ENCODE measurements at places on chromosomes 5 and 9.

DNA sequence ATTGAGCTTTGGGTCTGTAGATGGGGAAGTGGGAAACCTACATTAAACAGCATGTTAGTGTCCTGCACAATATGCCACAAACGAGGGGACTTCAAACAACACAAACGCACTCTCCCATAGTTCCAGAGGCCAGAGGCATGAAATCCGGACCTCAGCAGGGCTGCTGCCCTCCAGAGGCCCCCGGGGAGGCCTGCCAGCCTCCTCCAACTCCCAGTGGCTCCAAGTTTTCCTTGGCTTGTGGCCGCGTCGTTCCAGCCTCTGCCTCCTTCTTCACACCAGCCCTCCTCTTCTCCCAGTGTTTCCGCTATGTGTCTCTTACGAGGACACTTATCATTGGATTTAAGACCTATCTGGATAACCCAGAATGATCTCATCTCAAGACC is 13.3 kb upstream of the COL5A1 start:
- no peak for DNase-seq

DNA sequence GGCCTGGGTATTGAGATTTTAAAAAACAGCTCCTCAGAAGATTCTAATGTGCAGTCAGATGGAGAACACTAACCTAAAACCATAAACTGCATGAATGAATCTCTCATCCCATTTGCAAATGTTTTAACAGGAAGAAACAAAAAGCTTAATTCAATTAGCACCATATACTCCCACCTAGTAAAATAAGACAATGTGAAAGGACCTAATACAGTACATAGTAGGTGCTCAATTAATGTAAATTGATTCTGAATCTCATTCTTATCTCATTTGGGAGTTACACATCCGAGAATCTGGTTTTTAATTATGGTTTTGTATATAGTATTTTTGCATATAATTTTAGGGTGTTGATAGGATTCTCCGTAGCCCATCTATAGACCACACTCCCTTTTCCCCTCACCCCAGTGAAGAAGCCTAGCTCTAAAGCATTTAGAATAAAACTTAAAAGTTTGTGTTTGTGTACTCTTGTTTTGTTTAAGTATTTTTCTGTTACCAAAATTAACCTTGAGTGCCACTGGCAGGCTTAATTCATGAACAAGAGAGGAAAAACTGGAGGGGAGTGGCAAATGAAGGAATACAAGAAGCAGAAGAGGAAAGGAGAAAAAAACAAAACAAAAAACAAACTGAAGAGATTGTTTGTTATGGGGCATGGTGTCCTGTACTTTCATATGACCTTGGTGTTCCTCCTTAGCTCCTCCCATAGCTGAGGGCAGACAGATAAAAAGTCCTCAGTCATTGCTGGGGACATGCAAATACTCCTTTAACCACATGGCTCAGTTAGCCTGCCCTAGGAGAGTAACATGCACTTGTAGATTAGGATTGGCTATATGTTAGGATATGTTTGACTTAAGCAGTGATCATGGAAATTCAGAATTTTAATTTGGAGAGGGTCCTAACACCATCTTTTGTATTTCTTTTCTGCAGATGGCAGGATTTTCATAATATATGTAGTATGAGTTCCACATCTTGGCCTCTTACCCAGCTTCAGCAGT is 1.2 kb downstream of the RNF14 start:
- no peak for DNase-seq

GRCh38 chr9:95809686-95810085 is 65.8 kb upstream of the ERCC6L2 start:
- no peak for DNase-seq

DNA sequence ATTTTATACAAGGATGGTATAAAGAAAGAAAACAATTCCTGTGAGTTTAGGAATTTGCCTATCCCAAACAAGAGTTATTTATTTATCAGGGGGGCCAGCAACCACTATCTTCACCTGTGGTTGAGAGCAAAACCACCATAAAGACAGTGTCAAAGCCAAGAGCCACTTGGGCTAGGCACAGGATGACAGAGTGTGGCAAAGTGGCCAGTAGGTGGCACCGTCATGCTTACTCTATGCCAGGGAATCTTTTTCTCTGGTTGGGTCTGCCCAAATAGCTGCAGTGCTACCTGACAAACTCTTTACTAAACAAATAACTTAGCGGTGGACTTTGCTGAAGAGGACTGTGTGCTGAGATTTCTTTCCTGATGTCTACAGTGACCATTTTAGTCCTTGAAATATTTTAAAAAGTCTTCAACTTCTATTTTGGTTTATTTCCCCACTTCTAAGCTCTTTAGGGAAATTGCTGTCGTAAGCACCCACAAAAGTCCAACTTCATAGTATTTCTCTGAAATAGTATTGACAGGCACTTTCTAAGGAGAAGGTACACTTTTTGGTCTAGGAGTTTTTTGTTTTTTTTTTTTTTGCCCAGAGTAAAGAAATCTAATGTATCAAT is 285.0 kb downstream of the RFX3 start:
- peak; percentile 82 for DNase-seq

- DNase-seq = no peak
Observed at GRCh38 chr9:567128-567746, 274.3 kb upstream of the DMRT1 start.

GRCh38 chr9:27426511-27427271 is 97.4 kb upstream of the IFNK start:
- no peak for DNase-seq

GRCh38 chr5:9790276-9790675 is 160.1 kb upstream of the TAS2R1 start:
- DNase-seq = no peak

GRCh38 chr5:133881576-133882388 is 86.6 kb downstream of the C5orf15 start:
- no peak for DNase-seq

GRCh38 chr9:131704141-131704983 is 35.5 kb downstream of the RAPGEF1 start:
- DNase-seq = no peak

DNA sequence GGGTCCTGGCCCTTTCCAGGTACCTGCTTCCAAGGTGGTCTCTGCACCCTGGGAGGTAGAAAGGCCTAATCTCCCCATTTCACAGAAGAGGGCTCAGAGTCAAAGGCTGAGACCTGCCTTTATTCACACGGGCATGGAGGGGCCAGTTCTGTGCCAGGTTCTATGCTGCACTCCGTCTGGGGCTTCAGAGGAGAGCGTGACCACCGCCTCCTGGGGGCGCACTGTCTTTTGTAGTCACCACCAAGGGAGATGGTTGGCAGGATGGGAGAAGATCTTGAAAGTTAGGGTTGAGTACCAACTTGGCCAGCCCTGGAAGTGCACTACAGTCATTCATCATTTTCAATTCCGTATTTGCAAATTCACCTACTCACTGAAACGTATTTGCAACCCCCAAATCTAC is 23.7 kb upstream of the PRDM12 start:
- DNase-seq = no peak

DNA sequence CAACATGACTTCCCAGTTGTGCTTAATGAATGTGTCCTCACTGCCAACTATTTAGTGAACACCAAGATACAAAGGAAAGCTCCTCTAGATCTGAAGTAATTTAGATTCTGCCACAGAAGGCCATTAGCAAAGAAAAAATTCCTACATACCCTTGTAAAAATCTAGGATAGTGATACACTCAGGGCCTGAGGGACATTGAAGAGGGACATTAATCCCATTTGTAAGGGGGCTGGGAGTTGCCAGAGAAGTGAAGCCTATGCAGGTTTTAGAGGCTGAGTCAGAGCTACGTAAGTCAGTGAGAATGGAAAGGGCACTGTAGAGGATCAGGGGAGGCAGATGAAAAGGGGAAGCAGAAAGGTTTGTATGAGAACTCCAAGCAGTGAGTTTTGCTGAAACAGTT is 286.9 kb upstream of the TARS1 start:
- DNase-seq = no peak

- no peak for DNase-seq
Observed at GRCh38 chr5:151923866-151924476, 680 bp downstream of the GLRA1 start.

DNA sequence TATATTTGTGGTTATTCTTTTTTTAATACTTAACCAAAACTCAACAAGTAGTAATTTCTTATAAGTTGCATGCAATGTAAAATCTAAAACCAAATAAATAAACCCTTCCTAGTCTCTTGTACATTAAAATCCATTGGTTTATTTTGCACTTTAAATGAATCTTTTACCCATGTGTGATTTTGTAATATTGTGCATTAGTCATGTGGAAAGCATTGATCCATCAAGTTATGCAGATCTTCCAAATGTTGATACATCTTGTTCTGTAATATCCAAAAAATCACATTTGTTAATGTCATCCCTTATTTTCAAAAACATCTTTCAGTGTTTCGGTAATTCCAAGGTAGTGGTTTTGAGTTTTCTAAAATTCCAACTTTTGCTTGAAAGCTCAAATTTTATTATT is 63.3 kb downstream of the CWC27 start:
- DNase-seq = no peak

GRCh38 chr5:150598006-150598405 is 42.5 kb upstream of the SYNPO start:
- DNase-seq = no peak

DNA sequence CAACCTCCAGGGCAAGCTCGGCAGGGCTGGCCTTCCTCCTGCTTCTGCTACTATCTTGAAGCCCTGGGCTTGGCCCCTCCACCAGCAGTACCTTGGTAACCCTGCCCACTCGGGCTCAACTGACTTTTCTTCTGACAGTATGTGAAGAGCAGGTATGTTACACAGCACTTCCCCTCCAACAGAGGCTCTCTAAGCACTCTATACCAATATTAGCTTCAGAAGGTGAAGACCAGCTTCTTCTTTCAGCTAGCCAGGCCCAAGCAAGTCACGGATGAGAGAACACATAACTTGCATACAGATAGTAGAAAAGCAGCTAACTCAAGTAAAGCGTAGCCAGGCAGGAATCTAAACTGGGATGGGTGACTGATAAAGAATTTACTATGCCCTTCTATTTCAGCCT is 64.3 kb downstream of the FEM1C start:
- DNase-seq = no peak

DNA sequence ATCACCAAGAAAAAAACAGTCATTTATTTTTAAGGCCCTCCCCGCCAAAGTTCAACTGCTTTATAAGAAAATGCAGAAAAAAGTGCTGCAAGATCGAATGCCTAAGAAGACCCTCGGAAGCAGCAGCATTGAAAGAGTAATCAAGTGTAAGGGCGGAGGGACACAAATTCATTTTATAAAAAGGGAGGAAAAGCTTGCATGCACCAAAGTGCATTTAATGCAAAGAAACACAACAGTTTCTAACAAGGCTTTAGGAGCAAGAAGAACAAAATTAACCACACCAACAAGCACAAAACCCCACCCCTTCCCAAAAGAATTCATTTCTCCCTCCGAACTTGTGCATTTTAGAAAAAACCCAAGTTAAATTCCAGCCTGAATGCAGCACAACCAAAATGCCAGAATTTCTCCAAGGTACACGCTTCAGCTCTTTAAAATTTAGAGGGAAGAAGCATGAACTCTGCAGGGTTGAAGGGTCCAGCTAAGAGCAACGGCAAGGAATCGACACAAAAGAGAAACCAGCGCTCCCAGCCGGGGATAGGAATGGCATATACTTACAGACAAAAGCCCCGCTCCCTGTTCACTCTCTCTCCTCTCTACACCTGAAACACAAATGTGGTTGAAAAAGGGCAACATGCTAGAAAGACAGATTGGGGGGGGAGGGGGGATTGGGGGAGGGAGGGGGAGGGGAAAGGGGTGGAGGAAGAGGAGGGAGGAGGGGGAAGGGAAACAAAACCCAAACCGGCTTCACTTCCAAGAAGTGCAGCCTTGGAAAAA is at the start of gene NREP:
Gene NREP (minus strand): TSS at position 614 of the 774 bp plus-strand sequence. CDS start 1,422 bp downstream, outside the sequence.
- no peak for DNase-seq

GRCh38 chr9:112703304-112703703 is 14.6 kb downstream of the INIP start:
- no peak for DNase-seq

DNA sequence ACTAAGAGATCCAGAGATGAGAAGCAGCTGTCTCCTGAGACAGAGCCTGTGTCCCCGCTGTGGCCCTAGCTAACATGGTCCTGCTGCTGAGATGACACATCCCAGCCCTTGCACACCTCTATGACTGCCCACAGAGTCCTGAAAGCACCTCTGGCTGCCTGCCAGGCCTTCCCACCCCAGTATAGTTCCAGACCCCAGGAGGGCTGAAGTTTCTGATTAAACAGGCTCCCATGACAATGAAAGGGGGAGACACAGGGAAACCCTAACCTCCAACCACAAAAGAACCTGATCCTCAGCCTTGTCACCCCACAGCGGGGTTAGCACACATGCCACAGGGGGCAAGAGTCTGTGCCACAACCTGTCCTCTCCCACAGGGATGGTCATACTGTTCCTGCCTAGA is 15.6 kb downstream of the CIZ1 start:
- no peak for DNase-seq

GRCh38 chr9:37730256-37730655 is 23.3 kb upstream of the TRMT10B start:
- no peak for DNase-seq

- no peak for DNase-seq
Observed at GRCh38 chr9:117377046-117377445, 37.8 kb downstream of the ASTN2 start.

GRCh38 chr5:160685695-160686094 is 166.3 kb downstream of the ATP10B start:
- DNase-seq = no peak

GRCh38 chr5:172687940-172688339 is 46.9 kb downstream of the NEURL1B start:
- no peak for DNase-seq

DNA sequence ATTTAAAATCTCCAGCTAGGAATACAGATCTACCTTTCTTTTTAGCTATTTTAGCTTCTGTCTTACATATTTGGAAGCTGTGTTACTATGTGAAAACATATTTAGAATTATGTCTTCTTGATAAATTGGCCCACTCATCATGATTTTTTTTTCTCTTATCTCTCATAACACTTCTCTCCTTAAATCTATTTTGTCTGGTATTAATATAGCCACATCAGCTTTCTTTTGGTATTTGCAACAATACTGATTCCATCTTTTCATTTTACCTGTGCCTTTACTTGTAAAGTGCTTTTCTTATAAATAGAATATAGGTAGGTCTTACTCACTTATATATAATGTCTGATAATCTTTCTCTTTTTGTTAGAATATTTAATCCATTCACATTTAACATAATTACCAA is 19.6 kb downstream of the PJA2 start:
- no peak for DNase-seq

- DNase-seq = no peak
Observed at GRCh38 chr5:139912804-139913203, 117.2 kb downstream of the PSD2 start.

Data from fibroblast of pulmonary artery (primary cell).